Activated CD4-positive, alpha-beta memory T cell treated with anti-CD3 and anti-CD28 coated beads, Interleukin-2, amount 10 ng/mL, durations not matched to agents 7 days and 5 days (primary cell): ENCODE measurements at places on chromosomes 3 and 15.

- H3K27me3 ChIP-seq = no peaks in the 10 kb centered on the region
- peaks cover 81% of the 10 kb centered on the region for H3K36me3 ChIP-seq
- peak overlapping the region; percentile 98 for H3K4me3 ChIP-seq
Observed at GRCh38 chr3:50610992-50611463, 546 bp downstream of the CISH start.

DNA sequence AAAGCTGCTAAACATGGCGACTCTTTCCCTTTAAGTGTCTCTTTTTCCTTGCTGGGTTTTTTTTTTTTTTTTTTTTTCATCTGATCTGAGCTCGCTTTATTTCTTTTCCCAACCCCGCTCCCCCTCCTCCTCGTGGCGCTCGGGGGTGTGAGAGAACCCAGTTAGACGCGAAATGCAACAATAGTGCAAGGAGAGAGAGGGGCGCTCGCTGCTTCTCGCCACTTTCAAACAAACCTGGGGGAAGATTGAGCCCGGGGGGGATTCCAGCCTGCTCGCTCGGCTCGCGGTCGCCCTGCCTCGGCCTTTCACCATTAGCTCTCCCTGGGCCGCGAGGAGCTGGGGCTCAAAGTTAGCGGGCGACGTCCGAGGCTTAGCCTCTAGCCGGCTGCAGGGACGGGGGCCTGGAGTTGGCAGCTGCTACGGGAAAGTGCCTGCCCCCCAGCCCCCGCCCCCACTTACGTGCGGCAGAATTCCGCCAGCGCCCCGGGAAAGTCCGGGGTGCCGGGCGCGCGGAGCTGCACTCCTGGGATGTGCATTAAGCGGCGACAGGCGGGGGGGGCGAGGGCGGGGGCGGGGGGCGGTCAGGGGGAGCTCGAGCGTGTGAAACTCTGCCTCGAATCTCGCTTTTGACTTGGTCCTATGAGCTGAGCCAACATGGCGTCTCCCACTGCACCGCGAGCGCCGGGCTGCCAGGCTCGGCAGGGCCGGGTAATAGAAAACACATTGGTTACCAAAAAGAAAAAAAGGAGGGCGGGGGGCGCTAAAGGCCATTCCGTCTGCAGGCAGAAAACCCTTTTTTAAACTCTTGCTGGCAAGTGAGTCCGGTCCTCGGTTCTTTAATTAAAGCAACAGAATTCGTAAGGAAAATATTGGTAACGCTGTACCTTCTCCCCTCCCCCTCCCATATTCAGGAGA is 10.4 kb downstream of the NR2F2 start:
- DNase-seq = no peak
- no peak overlapping the region for H3K4me3 ChIP-seq
- no peak overlapping the region for H3K27ac ChIP-seq
- no peaks in the 10 kb centered on the region for H3K36me3 ChIP-seq
- H3K4me1 ChIP-seq = no peaks in the 10 kb centered on the region

- no peak overlapping the region for H3K27ac ChIP-seq
- no peaks in the 10 kb centered on the region for H3K36me3 ChIP-seq
- no peaks in the 10 kb centered on the region for H3K4me1 ChIP-seq
- no peak for DNase-seq
Observed at GRCh38 chr3:157408499-157409149, 28.0 kb upstream of the PTX3 start.

- peak overlapping the region; percentile 17 for H3K27ac ChIP-seq
- no peak for DNase-seq
- no peaks in the 10 kb centered on the region for H3K27me3 ChIP-seq
- no peak overlapping the region for H3K4me3 ChIP-seq
- H3K36me3 ChIP-seq = peaks cover 37% of the 10 kb centered on the region
Observed at GRCh38 chr3:60046210-60046609, 996.4 kb upstream of the CFAP20DC start.

- H3K27ac ChIP-seq = no peak overlapping the region
- no peak for DNase-seq
- H3K27me3 ChIP-seq = peaks cover 6% of the 10 kb centered on the region
- no peak overlapping the region for H3K4me3 ChIP-seq
- no peaks in the 10 kb centered on the region for H3K4me1 ChIP-seq
Observed at GRCh38 chr15:84905016-84905916, 20.8 kb downstream of the SLC28A1 start.
